ENCODE measurements at places on chromosomes 11 and 22.
A peak's percentile ranks its signal among the peaks of the same experiment; 100 is the strongest.

- H3K4me3 ChIP-seq: no peak overlapping the region
- peaks cover 7% of the 10 kb centered on the region for H3K36me3 ChIP-seq
- no peaks in the 10 kb centered on the region for H3K27me3 ChIP-seq
- peak overlapping the region; percentile 8 for H3K27ac ChIP-seq
These were observed 39.7 kb downstream of the TPBGL start for GRCh38 chr11:75280227-75280701.

GRCh38 chr11:75706260-75706729 lies 11.3 kb upstream of the MOGAT2 start:
- H3K4me3 ChIP-seq: no peak overlapping the region
- no peaks in the 10 kb centered on the region for H3K36me3 ChIP-seq

DNA sequence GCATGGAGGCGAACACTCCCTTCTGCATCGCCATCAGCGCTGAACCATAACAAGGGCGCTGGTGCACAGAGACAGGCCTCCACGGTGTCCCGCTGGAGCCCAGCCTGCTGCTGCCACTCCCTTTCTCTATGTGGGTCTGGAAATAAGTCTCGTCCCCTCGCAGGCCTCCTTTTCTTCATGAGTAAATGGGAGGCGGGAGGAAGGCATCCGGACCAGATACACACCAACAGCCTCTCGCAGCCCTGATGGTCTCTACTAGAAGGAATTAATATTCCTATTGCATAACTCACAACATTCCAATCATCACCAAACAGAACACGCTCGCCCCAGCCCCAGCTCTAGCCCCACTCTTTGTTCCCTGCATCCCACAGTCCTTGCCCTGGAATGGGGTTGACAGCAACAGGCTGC lies 14.9 kb downstream of the RASD2 start:
- no peak overlapping the region for H3K4me3 ChIP-seq
- H3K27me3 ChIP-seq: peaks cover 62% of the 10 kb centered on the region

- peaks cover 44% of the 10 kb centered on the region for H3K27me3 ChIP-seq
- no peak for DNase-seq
- H3K4me1 ChIP-seq: no peaks in the 10 kb centered on the region
- no peaks in the 10 kb centered on the region for H3K36me3 ChIP-seq
- no peak overlapping the region for H3K4me3 ChIP-seq
These were observed 55.1 kb downstream of the NAV2 start for GRCh38 chr11:19767627-19768151.

GRCh38 chr11:13335319-13335718 lies 57.7 kb downstream of the BMAL1 start:
- DNase-seq: peak; percentile 55
- no peak overlapping the region for H3K27ac ChIP-seq
- no peaks in the 10 kb centered on the region for H3K27me3 ChIP-seq
- peaks cover 3% of the 10 kb centered on the region for H3K36me3 ChIP-seq

- H3K27me3 ChIP-seq: no peaks in the 10 kb centered on the region
- H3K27ac ChIP-seq: no peak overlapping the region
- H3K36me3 ChIP-seq: peaks cover 2% of the 10 kb centered on the region
- peaks cover 14% of the 10 kb centered on the region for H3K4me1 ChIP-seq
These were observed 191.5 kb downstream of the MAML2 start for GRCh38 chr11:96151501-96151900.

DNA sequence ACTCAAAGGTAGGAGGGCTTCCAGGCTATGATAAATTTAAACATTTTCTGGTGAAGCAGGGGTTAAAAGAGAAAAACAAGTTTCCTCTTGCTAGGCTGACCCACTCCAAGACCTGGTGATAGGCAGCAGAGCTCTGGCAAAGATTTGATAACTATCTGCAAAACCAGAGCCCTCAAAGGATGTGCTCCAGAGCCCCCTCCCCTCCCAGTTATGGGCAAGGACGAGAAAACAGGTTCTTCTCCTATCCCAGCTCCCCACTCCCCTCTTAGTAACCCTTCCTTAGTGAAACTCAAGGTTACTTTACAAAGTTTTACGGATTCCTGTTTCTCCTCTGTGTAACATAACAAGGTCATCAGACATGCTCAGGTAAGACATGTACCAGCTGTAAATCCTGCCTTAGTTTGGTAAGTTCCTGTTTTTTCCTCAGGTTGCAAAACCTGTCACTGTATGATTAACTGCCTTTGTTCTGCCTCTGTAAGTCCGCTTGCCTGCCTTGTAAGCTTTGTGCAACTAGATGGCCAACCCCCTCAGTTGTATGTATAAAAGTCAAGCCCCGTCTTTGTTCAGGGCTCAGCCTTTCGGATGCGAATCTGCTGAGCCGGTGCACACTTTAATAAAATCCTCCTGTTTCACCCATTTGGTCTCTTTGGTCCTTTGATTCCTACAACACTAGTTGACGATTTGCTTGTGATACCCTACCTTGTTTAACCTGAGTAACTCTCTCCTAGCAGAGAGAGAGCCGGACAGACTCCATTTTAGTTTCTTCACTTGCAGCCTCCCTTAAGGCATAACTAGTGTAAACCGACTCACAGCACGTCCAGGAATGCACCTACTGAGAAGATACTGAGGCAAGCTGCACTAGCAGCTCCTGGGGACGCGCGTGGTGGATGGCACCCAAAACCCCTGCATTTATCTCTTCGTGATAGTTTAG lies 13.9 kb downstream of the APOBEC3H start:
- H3K36me3 ChIP-seq: peaks cover 2% of the 10 kb centered on the region
- no peak overlapping the region for H3K4me3 ChIP-seq
- H3K27ac ChIP-seq: no peak overlapping the region
- DNase-seq: no peak

DNA sequence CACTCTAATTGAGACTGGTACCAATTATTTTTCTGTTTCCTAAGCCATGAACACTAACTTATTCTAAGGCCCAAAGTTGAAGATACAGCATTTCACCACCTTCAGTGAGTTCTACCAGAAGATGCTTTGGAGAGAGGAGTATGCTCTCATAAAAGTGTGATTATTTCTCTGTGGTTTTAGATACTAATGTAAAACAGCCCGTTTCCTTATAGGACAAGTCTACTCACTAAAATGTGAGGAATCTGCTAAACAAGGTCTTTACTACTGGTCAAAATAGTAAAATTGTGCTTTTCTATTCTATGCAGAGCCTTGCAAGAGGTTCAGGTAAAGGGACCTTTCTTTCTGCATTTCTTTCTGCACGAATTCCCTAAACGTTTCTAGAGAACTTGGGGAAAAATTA lies 2.4 kb downstream of the LGR4 start:
- peaks cover 43% of the 10 kb centered on the region for H3K27me3 ChIP-seq
- no peak overlapping the region for H3K27ac ChIP-seq
- no peak overlapping the region for H3K4me3 ChIP-seq
- H3K4me1 ChIP-seq: peaks cover 23% of the 10 kb centered on the region
- no peak for DNase-seq

GRCh38 chr11:108931168-108931567 lies 266.3 kb downstream of the DDX10 start:
- no peak overlapping the region for H3K27ac ChIP-seq
- H3K4me3 ChIP-seq: no peak overlapping the region
- DNase-seq: no peak
- H3K36me3 ChIP-seq: peaks cover 5% of the 10 kb centered on the region
- no peaks in the 10 kb centered on the region for H3K4me1 ChIP-seq

DNA sequence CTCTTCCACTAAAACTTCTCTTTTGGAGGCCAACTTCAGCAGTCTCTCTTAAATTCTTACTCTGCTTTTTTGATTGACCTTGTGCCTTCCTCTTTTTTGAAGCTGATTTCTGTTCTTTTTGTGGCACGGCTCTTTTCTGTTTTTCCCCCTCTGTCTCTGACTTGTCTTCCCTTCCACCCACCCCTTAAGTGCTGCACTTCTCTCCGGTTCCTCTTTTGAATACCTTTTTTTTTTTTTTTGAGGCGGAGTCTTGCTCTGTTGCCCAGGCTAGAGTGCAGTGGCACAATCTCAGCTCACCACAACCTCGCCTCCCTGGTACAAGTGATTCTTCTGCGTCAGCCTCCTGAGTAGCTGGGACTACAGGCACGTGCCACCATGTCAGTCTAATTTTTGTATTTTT lies 211.9 kb downstream of the BLID start:
- no peaks in the 10 kb centered on the region for H3K36me3 ChIP-seq
- peaks cover 9% of the 10 kb centered on the region for H3K4me1 ChIP-seq
- DNase-seq: no peak

DNA sequence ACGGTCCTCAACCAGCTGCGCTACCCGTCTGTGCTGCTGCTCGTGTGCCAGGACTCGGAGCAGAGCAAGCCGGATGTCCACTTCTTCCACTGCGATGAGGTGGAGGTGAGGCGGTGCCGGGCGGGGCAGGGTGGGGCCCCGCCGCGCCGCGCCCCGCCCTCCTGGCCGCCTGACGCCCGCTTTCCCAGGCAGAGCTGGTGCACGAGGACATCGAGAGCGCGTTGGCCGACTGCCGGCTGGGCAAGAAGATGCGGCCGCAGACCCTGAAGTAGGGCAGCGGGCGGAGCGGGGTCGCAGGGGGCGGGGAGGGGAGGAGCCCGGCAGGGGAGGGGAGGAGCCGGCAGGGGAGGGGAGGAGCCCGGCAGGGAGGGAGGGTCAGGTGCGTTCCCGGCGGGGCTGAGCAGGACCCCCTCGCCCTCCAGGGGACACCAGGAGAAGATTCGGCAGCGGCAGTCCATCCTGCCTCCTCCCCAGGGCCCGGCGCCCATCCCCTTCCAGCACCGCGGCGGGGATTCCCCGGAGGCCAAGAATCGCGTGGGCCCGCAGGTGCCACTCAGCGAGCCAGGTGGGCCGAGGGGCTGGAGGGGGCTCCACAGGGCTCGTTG lies 14.7 kb downstream of the EPS8L2 start:
- peak overlapping the region; percentile 54 for H3K4me3 ChIP-seq
- H3K27ac ChIP-seq: no peak overlapping the region
- peaks cover 15% of the 10 kb centered on the region for H3K4me1 ChIP-seq

- no peak overlapping the region for H3K4me3 ChIP-seq
- H3K36me3 ChIP-seq: peaks cover 28% of the 10 kb centered on the region
- no peaks in the 10 kb centered on the region for H3K27me3 ChIP-seq
These were observed 32.6 kb downstream of the YPEL1 start for GRCh38 chr22:21702700-21703683.

DNA sequence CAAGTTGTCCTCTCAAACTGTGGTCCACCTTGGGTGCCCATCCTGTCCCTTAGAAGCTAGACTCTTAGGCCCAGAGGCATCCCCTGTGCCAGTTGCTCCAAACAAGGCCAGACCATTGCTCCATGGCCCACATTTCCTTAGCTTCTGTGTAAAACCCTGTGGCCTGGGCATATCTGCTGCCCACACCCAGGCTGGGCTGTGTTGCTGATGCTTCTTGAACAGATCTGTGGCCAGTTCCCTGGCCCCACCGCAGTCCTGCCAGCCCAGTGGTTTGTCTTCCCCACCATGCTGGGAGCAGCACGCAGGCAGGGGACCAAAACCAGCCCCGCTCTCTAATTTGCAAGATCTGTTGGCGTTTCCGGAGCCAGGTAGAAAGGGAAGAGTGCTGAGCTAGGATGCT lies 72.2 kb downstream of the CSNK2A3 start:
- H3K4me3 ChIP-seq: no peak overlapping the region
- H3K27ac ChIP-seq: no peak overlapping the region
- H3K4me1 ChIP-seq: no peaks in the 10 kb centered on the region
- peaks cover 32% of the 10 kb centered on the region for H3K27me3 ChIP-seq
- no peaks in the 10 kb centered on the region for H3K36me3 ChIP-seq
- no peak for DNase-seq

GRCh38 chr11:79431535-79431934 lies 9.3 kb downstream of the TENM4 start:
- no peak overlapping the region for H3K4me3 ChIP-seq
- H3K36me3 ChIP-seq: peaks cover 1% of the 10 kb centered on the region
- no peak for DNase-seq
- H3K27ac ChIP-seq: no peak overlapping the region
- H3K4me1 ChIP-seq: no peaks in the 10 kb centered on the region

- no peak overlapping the region for H3K4me3 ChIP-seq
- H3K4me1 ChIP-seq: no peaks in the 10 kb centered on the region
- peaks cover 2% of the 10 kb centered on the region for H3K36me3 ChIP-seq
- H3K27ac ChIP-seq: no peak overlapping the region
- peaks cover 53% of the 10 kb centered on the region for H3K27me3 ChIP-seq
- no peak for DNase-seq
These were observed 26.4 kb upstream of the OAF start for GRCh38 chr11:120184371-120184945.

- H3K27me3 ChIP-seq: no peaks in the 10 kb centered on the region
- peaks cover 8% of the 10 kb centered on the region for H3K36me3 ChIP-seq
- no peak for DNase-seq
These were observed 13.9 kb upstream of the BAIAP2L2 start for GRCh38 chr22:38124236-38124974.

DNA sequence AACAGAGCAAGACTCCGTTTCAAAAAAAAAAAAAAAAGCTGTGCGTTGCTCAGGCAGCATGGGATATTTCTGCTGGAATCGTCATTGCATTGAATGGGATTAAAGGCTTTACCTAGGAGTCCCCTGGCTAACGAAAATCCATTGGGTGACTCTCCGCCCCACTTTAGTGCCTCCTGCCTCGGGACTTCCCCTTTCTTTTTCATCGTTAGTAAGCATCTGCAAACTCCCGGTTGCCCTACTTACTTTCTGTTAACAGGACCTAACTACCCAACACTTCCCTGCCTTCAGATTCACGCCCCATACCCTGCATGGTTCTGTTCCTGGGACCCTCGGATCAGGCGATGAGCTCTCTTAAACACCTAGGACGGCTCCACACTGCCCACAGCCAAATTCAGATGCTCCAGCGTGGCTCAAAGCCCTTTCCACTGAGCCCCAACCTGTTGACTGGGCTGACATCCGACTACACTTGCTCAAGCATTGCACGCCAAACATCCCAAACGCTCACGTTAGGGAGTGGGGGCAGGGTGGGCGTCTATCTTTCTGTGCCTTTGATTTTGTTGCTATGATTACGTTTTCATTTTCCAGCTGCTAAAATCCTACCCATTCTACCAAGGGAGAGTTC lies 143.8 kb downstream of the ST3GAL4 start:
- H3K36me3 ChIP-seq: no peaks in the 10 kb centered on the region
- DNase-seq: no peak
- no peak overlapping the region for H3K4me3 ChIP-seq

DNA sequence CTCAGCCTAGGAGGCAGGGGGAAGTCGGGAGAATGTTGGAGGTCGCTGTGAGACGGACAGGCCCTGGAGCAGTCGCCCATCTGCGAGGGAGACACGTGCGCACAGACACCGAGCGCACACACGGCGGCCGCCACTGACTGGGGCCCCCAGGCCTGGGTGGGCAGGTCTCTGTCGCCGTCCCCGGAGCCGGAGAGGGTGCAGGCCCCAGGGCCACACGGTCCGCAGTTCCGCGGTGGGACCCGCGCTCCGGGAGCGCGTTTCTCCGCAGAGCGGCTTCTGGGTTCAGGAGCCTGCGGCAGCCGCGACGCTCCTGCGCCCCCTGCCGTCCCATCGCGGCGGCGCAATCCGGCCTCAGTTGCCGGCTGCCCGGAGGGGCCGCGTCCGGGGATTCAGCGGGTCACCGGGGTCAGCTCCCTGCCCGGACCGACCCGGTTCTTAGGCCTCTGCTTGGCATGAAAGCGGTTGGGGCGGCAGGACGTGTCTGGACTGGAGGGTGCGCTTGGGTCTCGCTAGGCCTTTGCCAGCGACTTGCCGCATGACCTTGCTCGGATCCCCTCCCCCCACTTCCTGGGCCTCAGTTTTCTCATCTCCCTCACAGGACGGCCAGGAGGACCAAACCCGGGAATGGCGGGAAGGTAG lies 31.2 kb downstream of the PDE2A start:
- no peak overlapping the region for H3K27ac ChIP-seq
- peak; percentile 61 for DNase-seq
- H3K4me1 ChIP-seq: no peaks in the 10 kb centered on the region
- peaks cover 4% of the 10 kb centered on the region for H3K36me3 ChIP-seq
- H3K27me3 ChIP-seq: peaks cover under 1% of the 10 kb centered on the region

GRCh38 chr11:11580841-11581411 lies 40.9 kb downstream of the GALNT18 start:
- H3K27ac ChIP-seq: no peak overlapping the region
- H3K36me3 ChIP-seq: no peaks in the 10 kb centered on the region
- H3K27me3 ChIP-seq: peaks cover 25% of the 10 kb centered on the region
- no peak for DNase-seq
- H3K4me3 ChIP-seq: no peak overlapping the region

Measured in central memory CD8-positive, alpha-beta T cell (primary cell).